Pancreas (tissue), 10 donors: ENCODE measurements at places on chromosomes 1 and 21. TPM values are rescaled to one million over a fixed set of nuclear protein-coding genes. Genes with fewer than 3 reads are reported as not detected.

DNA sequence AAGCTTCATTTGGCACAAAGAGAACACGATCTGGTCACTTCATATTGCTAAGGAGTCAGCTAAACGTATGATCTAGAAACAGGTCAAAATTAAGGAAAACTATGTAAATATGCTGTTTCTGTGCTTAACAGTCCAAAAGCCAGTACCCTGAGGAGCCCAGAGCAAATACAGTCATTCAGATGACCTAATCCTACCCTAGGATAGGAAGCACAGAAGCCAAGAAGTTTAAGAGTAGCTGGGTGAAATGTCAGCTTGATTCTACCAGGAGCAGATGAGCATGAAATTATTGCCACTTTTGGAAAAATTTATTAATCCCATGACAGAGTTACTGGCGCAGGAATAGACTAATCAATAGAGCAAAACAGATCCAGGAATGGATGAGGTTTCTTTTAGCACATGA lies 18.3 kb downstream of the SORT1 start:
- no peaks in the 10 kb centered on the region for H3K27me3 ChIP-seq
- no peak overlapping the region for H3K27ac ChIP-seq
- peaks cover 4% of the 10 kb centered on the region for H3K4me1 ChIP-seq
- H3K36me3 ChIP-seq = no peaks in the 10 kb centered on the region
- DNase-seq = no peak
- no peak overlapping the region for H3K4me3 ChIP-seq

DNA sequence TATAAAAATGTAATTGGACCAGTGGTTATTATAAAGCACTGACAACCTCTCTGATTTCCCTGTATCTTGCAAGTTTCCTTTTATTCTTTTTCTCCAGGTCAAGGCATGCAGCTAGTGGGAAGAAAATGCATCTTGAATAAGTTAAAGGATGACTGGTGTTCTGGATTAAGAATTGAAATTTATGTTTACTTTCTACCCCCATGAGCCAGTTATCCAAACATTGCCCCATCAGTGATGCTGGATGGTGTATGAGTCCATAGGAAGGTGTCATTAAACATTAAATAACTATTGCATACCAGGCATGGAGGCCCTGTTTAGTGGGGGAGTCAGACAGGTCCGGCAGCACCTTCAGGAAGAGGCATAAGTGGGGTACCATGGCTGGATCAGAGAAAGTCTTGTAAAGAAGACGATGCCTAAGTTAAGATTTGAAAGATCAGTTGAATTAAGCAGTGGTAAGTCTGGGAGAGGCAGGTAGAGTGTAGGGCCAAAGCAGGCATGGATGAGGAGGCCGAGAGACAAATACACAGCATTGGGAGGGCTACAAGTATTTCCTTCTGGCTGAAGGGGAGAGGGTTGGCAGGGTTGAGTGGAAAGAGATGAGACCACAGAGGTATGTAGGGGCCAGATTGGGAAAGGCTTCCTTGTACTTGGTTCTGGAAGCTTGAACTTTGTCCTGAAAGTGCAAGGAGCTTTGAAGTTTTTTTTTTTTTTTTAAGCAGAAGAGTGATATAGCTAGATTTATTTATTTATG lies 5.7 kb downstream of the SZRD1 start:
- H3K4me1 ChIP-seq = peaks cover 38% of the 10 kb centered on the region
- no peaks in the 10 kb centered on the region for H3K36me3 ChIP-seq
- no peak overlapping the region for H3K4me3 ChIP-seq
- no peak overlapping the region for H3K27ac ChIP-seq

DNA sequence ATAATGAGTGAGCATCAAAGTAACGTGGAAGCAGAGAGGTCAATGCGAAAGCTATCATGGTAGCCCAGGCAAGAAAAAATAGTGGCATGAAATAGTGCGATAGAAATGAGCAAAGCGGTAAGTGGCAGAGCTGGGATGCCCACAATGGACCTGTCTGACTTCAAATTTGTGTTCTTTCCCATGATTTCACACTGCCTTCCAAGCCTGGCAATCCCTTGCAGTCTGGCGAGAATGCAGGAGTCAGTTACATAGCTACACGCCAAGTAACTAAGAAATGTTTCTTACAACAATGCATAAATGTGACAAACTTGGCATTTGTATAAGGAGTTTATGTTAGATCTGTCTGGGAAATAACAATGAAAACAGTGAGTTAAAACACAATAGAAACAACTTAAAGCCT lies 82.6 kb downstream of the GRIK1 start:
- H3K4me1 ChIP-seq = no peaks in the 10 kb centered on the region
- H3K4me3 ChIP-seq = no peak overlapping the region
- no peak overlapping the region for H3K27ac ChIP-seq
- no peaks in the 10 kb centered on the region for H3K36me3 ChIP-seq
- no peak for DNase-seq

- H3K4me1 ChIP-seq = no peaks in the 10 kb centered on the region
- H3K27me3 ChIP-seq = no peaks in the 10 kb centered on the region
- H3K36me3 ChIP-seq = no peaks in the 10 kb centered on the region
- peak overlapping the region; percentile 77 for H3K4me3 ChIP-seq
- peak overlapping the region; percentile 70 for H3K27ac ChIP-seq
Measured at GRCh38 chr1:39789571-39790110, 976 bp upstream of the BMP8B start.

DNA sequence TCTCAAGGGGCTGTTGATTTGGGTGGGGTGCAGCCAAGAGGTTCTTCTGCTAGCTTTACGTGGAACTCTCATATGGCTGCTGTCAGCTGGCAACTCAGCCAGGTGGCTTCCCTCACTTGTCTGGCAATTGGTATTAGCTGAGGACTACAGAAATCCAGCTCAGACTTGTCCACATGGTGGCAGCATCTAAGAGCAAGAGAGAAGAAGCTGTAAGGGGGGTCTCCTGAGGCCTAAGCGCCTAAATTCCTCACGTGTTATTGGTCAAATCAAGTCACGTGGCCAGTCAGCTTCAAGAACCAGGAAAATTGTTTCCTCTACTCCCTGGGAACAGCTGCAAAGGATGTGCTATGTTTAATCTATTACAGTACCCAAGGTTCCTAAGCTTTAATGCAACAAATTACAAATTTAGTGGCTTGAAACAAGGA lies 4.2 kb upstream of the DYRK3 start:
- H3K4me3 ChIP-seq = no peak overlapping the region
- H3K36me3 ChIP-seq = no peaks in the 10 kb centered on the region
- no peak overlapping the region for H3K27ac ChIP-seq
- peaks cover 9% of the 10 kb centered on the region for H3K4me1 ChIP-seq

DNA sequence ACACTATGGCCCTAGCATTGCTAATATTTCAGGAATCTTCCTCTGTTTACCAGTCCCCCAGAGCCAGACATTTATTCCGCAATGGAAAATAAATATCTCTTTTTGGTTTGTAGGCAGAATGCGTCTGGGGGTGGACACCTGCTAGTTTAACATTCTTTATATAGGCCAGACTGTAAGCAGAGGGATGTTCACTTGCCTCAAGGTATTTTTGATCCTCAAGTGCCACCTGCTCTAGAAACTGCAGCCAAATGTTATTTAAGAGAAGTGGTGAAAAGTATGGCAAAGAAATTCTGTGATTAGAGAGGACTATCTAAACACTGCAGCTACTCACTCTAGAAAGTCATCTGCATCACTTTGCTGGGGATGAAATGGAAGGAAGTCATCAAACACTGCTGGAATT lies 164.7 kb downstream of the NEGR1 start:
- H3K4me1 ChIP-seq = no peaks in the 10 kb centered on the region
- H3K27me3 ChIP-seq = no peaks in the 10 kb centered on the region
- no peak for DNase-seq
- H3K27ac ChIP-seq = no peak overlapping the region
- no peaks in the 10 kb centered on the region for H3K36me3 ChIP-seq

GRCh38 chr1:23330846-23331245 lies 13.2 kb downstream of the HNRNPR start:
- H3K27ac ChIP-seq = no peak overlapping the region
- no peaks in the 10 kb centered on the region for H3K27me3 ChIP-seq
- H3K36me3 ChIP-seq = peaks cover 51% of the 10 kb centered on the region
- DNase-seq = no peak

DNA sequence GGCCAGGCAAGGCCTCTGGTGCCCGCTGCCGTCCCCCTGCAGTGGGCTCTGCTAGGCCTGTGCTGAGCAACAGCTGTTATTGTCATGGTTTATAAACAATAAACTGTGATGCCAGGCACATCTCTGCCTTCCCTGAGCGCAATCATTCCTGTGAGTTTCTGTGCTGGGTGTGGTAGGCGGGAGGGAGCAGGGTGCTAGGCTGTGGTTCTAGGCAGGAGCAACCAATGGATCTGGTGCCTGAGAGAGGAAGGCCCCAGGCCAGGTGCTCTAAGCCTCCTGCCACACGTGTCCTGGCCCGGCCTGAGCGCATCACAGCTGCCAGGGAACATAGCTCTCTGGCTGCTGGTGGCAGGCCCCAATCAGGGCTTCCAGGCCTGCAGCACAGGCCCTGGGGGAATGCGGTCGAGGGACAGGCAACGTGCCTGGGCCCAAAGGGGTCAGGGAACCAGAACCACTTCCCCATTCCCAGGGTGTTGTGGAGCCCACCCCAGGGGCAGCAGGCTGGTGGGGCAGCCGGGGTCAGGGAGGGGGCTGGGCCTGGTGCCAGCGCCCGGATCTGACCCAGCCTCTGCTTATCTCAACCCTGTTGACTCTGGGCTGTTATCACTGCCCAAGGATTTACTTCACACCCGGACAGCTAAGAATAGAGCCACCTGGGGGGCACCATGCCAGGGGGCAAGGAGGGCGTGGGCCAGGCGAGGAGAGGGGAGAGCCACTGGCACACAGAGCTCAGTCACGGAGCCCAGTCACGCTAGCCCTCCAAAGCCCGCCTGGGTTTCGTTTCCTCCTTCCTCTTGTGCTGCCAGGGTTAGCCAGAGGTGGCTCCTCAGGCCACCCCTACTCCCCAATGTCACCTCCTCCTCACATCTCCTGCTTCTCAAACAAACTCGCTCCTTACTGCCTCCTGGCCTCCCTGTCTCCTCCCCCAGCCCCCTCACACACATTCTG lies 11.5 kb downstream of the TRIM46 start:
- H3K4me1 ChIP-seq = peaks cover 31% of the 10 kb centered on the region
- no peaks in the 10 kb centered on the region for H3K36me3 ChIP-seq
- peak overlapping the region; percentile 88 for H3K27ac ChIP-seq
- no peak overlapping the region for H3K4me3 ChIP-seq

DNA sequence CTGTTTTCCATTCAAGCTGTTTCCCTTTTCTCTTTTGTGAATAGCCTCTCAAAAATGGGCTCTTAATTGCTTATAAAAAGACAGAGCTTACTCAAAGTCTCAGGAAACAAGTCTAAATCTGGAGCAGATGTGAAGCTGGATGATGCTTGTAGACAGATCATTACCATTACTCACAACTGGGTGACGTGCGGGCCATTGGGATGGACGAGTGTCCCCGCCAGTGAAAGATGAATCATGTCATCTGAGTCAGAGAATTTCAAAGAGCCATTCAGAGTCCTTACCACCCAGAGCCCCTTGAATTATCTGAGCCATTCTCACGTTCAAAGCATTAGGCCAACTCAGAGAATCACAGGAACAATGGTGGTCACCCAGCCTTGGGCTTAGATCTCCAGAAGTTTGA lies 134.6 kb downstream of the HUNK start:
- no peaks in the 10 kb centered on the region for H3K4me1 ChIP-seq
- no peaks in the 10 kb centered on the region for H3K27me3 ChIP-seq

- H3K4me1 ChIP-seq = no peaks in the 10 kb centered on the region
- DNase-seq = no peak
- no peak overlapping the region for H3K27ac ChIP-seq
- no peak overlapping the region for H3K4me3 ChIP-seq
- no peaks in the 10 kb centered on the region for H3K27me3 ChIP-seq
Measured at GRCh38 chr1:117795190-117795589, 134.2 kb downstream of the GDAP2 start.

GRCh38 chr1:42793824-42794223 lies 9.0 kb downstream of the TMEM269 start:
- peaks cover 4% of the 10 kb centered on the region for H3K4me1 ChIP-seq
- H3K36me3 ChIP-seq = no peaks in the 10 kb centered on the region
- no peaks in the 10 kb centered on the region for H3K27me3 ChIP-seq
- no peak overlapping the region for H3K4me3 ChIP-seq
- H3K27ac ChIP-seq = no peak overlapping the region

GRCh38 chr1:205988585-205988995 lies 14.6 kb downstream of the RAB7B start:
- DNase-seq = no peak
- H3K4me3 ChIP-seq = no peak overlapping the region
- H3K27ac ChIP-seq = no peak overlapping the region
- H3K27me3 ChIP-seq = no peaks in the 10 kb centered on the region

DNA sequence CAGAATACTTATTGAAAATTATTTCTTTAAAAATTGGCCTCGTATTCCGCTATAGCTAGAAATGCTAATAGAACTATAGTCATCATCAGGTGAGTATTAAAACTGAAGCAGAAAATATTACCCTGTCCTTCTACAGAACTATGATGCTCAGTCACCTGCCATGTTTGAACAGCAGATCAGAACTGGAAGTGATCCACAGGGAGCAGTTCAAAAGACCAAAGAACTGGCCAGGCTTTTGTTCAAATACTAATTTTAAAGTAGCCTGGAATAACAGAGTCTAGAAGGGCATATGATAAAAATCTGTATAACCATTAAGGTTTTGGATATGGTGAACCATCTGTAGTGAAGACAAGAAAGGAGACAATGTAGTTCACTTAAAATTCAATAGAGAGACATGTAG lies 94.4 kb downstream of the GPR161 start:
- H3K36me3 ChIP-seq = no peaks in the 10 kb centered on the region
- H3K27me3 ChIP-seq = no peaks in the 10 kb centered on the region
- peaks cover 11% of the 10 kb centered on the region for H3K4me1 ChIP-seq
- no peak overlapping the region for H3K27ac ChIP-seq
- no peak for DNase-seq
- H3K4me3 ChIP-seq = no peak overlapping the region

GRCh38 chr1:60055336-60055735 lies 18.2 kb downstream of the C1orf87 start:
- no peaks in the 10 kb centered on the region for H3K4me1 ChIP-seq
- H3K36me3 ChIP-seq = no peaks in the 10 kb centered on the region
- DNase-seq = no peak
- no peak overlapping the region for H3K4me3 ChIP-seq
- no peaks in the 10 kb centered on the region for H3K27me3 ChIP-seq

DNA sequence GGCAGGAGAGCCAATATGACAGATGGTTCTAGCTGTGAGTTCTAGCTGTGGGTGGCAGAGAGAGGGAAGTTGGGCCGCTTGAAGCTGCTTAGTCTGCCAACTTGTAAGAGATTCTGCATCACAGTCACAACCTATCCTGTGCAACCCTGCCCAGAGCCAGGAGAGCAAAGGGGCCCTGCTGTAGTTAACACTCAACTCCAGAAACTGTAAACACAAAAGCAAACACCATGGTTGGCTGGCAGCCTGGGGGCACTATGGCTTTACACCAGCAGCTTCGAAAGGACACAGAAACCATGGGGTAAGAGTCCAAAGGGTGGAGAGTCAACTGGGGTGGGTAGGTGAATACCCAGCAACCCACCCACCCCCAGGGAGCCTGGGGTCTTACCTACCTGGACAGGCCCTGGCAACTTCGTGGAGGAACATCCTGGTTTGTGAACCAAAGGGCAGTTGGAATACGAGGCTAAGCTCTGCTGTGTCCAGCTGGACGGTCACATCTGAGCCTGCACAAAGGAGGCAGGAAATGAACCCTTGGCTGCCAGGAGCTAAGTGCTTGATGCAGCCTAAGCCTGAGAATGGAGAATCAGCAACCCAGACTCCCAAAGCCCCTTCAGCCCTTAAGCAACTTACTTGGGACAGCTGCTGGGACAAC lies 6.4 kb downstream of the INPP5B start:
- peaks cover 6% of the 10 kb centered on the region for H3K36me3 ChIP-seq
- no peaks in the 10 kb centered on the region for H3K27me3 ChIP-seq
- peak; percentile 62 for DNase-seq

CYYR1 gene
- total RNA-seq = 3.6 TPM

KLHL17 gene
- total RNA-seq = 5.7 TPM

LIN28A gene
- total RNA-seq = not detected

CD5L gene
- total RNA-seq = not detected

GOLT1A gene
- total RNA-seq = 8.2 TPM

MROH7 gene
- total RNA-seq = 1.3 TPM

E2F2 gene
- 0.16 TPM for total RNA-seq

CLIC6 gene
- 13.2 TPM for total RNA-seq
